MV-4-11 (cell line): ENCODE measurements at places on chromosomes 7 and 10.

DNA sequence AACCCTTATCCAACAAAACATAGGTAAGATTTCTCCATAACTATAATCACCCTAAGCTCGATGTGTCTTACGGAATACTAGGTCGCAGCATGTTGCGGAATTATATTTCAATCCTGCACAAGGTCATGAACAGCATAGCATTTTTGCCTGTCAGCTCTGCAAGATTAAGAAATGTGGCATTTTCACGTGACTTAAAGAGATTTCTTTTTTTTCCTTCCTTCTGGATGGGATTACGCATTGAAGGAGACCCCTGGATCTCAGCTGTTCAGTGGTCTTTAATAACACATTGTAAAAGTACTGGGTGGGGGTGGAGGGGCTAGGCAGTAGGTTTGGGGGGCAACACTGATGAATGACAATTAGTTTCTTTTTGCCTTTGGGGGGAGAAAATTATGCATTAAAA lies 106.7 kb downstream of the CUBN start:
- DNase-seq = peak; percentile 51

DNA sequence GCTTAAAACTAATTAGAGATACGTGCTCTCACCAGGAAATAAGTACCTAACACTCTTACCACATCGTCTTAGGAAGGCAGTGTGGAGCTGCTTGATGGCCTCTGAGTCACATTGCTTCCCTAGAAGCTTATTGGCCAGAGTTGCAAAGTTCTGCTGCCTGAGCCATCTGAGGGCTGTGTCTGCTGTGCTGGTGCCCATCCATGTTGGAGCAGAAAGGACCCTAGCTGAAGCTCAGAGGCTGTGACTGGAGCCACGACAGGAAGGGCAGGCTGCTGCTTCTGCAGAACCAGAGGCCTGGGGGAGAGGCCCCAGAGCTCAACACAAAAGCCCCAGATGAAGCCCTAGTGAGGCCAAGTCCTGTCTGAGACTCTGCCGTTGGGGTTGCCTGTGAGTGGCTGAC lies 64.8 kb upstream of the IGFBP3 start:
- DNase-seq = peak; percentile 1

GRCh38 chr10:21347043-21347784 lies 178.3 kb downstream of the SKIDA1 start:
- DNase-seq = no peak

GRCh38 chr10:123755061-123755460 lies 88.9 kb downstream of the GPR26 start:
- DNase-seq = no peak

DNA sequence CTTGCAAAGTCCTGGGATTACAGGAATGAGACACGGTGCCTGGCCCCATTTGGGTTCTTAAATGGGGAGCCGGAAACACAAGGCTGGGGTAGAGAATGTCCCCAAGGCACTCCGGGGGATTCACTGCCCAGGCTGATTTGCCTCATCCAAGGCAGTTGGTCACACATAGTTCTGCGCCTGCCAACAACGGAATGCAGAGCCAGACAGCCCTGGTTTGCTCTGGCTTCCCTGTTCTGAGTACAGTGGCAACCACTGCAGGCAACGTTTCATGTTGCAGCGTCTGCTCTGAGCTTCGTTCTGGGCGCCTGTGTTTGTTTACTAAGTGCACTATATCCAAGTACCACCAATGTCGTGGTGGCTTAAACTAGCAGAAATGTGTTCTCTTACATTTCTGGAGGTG lies 61.7 kb upstream of the C1QL3 start:
- no peak for DNase-seq

DNA sequence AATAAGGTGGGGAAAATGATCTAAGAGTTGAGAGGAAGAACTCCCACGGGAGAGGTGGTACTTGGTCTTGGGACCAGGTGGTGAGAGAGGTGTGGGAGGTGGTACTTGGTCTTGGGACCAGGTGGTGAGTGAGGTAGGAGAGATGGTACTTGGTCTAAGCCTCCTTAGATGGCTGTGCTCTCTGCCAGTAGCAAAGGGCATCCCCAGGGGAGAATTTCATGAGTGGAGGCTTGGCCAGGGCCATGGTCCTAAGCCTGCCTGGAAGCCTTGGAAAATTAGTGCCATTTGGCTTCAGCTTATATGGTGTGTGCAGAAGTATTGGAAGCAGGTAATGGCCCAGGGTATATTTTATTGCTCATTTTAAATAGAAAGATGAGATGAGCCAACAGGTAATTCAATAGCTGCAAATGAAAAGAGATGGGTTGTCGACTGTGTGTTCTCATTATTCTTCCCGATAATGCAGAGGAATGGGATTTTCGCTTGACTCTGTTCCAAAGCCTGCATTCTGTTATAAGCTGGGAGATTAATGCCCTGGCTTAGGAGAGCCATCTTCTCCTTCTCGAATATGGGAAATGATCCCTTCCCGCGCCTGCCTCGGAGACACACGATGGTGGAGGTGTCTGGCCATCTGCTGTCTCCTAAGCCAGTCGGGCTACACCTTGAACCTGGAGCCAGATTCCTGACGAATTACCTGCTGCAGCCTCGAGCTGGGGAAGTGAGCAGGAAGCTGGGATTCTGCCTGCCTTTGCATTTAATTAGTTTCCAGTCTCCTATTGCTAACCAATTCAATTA lies 287.8 kb downstream of the GALNT17 start:
- DNase-seq = no peak

DNA sequence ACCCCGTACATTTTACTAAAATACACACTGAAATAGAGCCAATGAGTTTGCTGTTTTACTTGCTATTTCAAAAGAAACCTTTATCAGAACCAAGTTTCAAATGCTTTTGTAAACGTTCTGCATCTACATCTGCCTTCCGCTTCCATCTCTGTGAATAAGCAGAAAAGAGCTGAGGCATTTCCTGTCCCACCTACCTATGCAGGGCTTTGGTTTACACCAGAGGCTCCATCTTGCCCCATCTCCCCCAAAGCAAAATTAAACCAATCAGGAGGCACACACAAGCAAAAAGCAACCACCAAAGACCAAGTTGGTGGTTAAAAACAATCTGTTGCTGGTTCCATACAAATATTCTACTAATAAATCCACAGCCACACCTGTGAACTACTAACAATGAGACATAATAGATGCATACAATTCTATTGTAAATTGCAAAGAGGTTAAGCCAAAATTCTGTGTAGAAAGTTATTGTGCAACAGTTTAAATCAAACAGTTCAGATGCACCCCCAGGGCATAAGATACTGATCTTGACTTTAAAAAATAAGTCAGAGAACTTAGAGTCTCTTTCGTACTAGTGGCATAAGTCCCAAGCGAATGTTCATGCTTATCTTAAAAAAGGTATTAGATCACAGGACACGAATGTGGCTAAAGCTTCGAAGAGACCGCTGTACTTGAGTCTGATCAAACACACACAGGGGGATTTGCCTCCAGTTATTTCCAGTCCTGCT lies 83.9 kb downstream of the FGFR2 start:
- DNase-seq = no peak

DNA sequence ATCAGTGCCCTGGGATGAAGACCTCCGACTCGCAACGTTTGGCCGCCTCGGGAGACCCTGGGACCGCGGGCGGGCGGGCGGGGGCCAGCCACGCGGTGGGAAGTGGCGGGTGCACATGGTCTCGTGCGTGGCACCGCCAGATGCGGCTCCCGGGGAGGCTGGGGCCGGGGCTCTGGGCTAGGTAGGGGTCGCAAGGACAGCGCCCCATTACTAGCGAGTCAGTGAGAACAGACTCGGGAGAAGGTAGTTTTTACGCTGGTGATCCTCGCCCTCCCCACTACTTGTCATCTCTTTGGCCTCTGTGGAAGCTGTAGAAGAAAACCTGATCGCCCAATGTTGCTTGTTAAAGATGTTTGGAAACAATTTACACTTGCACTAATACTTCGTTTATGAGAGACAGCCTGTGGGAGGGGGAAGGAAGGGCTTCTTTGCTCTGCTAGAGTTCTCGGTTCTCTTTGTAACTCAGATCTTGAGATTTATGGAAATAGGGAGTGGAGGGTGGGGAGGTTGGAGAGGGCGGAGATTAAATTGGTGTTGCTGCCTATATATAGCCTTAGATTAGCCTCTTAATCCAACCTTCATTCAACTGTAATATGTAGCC lies 591 bp downstream of the BZW2 start:
- DNase-seq = peak; percentile 30

GRCh38 chr7:65006094-65006992 lies at the start of gene ERV3-1:
Gene ERV3-1, minus strand, starts transcription at chr7:65006687. Its CDS starts 13,661 bp downstream, at chr7:64993026.
- DNase-seq = peak; percentile 97

- no peak for DNase-seq
Observed at GRCh38 chr7:12436896-12437535, 33.4 kb upstream of the VWDE start.

DNA sequence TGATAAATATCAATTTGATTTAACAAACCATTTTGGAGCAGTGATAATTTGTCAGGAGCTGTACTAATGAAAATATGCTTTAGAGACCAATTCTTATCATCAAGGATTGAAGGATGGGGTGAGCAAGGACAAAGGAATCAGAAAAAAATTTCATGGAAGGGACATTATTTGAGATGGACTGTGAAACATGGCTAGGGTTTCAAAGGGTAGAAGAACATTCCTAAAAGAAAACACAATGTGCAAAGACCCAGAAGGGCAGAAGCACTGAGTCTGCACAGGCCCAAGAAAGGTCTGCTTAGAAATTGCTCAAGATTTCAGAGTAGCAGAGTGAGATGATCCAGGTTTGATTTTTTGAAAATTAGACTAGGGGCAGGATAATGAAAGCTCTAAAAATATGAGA lies 174.5 kb downstream of the LRRN3 start:
- DNase-seq = no peak

GRCh38 chr7:26189697-26190096 lies 10.8 kb downstream of the HNRNPA2B1 start:
- DNase-seq = no peak

GRCh38 chr7:123616223-123616622 lies 14.6 kb downstream of the ASB15 start:
- no peak for DNase-seq

GRCh38 chr10:27072436-27073114 lies 27.7 kb downstream of the ANKRD26 start:
- DNase-seq = no peak

DNA sequence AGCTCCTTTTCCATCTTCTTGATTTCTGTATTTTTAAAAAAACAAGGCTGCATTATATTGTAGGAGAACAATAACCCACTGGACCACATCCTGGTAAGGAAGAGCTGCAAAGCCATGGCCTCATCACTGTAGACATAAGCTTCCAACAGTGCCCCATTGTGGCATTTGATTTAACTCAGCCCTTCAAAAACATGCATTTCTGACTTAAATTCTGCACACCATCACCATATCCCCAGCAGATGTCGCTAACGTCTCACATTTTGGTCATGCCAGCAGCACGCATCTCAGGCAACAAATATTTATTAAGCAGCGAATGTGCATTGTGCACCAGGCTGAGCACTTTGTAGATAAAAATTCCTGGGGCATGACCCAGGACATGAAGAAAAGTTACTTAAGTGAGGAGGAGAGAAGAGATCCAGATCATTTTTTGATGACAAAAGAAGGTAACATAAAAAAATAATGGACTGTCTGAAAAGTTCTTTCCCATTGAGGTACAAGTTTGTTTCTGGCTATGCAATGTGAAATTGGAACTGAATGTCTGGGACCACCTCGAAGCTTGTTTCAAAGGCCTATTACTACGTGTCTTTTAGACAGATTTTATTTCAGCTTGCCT lies 164.6 kb upstream of the CDCA7L start:
- DNase-seq = peak; percentile 62

DNA sequence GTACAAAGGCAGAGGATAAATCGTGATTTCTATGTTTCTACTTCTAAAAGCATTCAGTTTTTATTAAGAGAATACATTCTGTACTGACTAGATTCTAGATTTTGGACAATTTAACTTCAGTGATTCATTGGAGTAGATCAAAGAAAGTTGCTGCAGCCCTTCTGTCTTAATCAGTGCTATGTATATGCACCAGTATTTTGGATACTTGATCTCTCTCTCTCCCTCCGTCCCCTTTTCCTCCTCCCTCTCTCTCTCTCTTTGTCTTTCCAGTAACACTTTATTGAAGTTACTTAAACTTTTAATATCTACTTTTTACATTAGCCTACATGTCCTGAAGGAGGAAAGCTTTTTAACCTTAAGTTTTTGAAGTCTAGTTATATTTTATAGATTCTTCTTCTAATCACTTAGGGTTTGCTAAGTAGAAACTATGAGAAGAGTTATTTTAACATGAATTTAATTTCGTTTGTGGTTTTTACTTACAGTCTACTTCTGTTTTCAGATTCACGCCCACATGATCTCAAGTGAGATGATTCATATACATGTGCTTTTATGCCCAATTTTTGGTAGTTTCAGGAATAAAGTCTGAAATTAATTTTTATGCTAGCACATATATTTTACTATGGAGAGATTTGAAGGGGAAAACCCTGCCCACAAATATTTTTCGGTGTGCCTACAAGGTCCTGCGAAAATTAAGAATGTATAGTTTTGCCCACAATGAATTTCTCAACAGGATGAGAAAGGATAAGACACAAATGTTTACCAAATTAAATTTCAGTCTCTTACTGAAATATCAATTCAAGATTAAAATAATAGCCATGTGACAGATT lies 9.1 kb downstream of the MDFIC start:
- DNase-seq = peak; percentile 81

GRCh38 chr7:36054637-36055036 lies 98.4 kb upstream of the EEPD1 start:
- peak; percentile 21 for DNase-seq

GRCh38 chr7:48458701-48459524 lies 287.7 kb downstream of the ABCA13 start:
- DNase-seq = no peak

- no peak for DNase-seq
Observed at GRCh38 chr10:119118231-119118630, 14.3 kb downstream of the DENND10 start.

GRCh38 chr7:108723381-108723814 lies 153.7 kb downstream of the DNAJB9 start:
- no peak for DNase-seq

- peak; percentile 1 for DNase-seq
Observed at GRCh38 chr10:52316001-52316400, 1.9 kb downstream of the DKK1 start.

GRCh38 chr10:49151025-49151445 lies 17.2 kb upstream of the FAM170B start:
- no peak for DNase-seq

- DNase-seq = no peak
Observed at GRCh38 chr7:46028246-46028645, 107.2 kb upstream of the IGFBP3 start.

DNA sequence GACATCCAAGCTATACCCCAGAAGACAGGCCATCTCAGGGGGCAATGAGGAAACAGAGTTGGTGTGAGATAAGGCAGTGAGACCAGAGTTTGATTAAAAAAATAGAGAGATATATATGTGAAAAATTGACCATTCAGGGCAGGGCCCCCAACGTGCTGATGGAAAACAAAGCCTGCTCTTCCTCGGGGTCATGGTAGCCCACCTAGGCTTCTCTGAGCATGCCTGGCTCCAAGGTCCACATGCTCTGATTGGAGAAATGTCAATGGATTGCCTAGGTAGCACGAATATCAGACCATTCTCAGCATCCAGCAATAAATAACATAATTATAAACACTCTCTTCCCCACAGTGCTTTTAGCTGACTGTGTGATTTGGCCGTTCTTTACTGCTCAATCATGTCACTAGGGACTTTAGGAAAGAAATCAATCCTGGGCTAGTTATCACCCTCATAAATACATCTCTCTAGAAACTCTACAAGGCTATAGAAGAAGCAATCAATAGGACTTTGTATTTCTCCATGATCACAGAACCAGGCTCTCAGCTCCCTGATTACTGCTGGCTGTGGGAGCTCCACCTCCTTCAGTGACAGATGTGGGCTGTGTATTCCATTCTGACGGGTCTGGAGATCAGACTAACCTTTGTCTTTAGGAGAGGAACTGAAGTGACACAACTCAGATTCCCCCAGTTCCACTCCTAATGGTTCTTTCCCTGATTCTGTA lies 766.4 kb downstream of the GRID1 start:
- no peak for DNase-seq

- peak; percentile 39 for DNase-seq
Observed at GRCh38 chr10:26367771-26368170, 70.4 kb upstream of the APBB1IP start.
